Activated B cell treated with CpG ODN at 0.5 μM for 24 hours (primary cell): ENCODE measurements at places on chromosomes 7 and 10. TPM values are rescaled to one million over a fixed set of nuclear protein-coding genes. Genes with fewer than 3 reads are reported as not detected.

DNA sequence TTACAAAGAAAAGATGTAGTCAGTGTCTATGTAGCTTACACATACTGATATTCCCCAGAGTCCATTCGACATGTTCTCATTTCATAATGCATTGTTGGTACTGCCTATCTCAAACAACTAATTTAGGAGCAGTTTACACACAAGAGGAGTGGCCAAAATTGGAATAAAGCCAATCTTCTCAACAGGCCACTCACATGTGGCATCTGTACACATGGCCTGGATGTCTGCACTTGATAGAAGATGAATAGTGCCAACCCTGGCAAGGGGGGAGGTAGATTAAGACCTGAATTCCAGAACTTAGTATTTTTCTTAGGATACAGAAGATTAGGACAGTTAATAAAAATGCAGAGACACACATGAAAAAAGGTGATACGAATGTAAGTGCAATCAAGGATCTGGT is 125.3 kb upstream of the STARD3NL start:
- no peaks in the 10 kb centered on the region for H3K36me3 ChIP-seq
- no peak overlapping the region for H3K4me3 ChIP-seq
- H3K27ac ChIP-seq, result no peak overlapping the region
- H3K27me3 ChIP-seq, result no peaks in the 10 kb centered on the region
- no peaks in the 10 kb centered on the region for H3K4me1 ChIP-seq

DNA sequence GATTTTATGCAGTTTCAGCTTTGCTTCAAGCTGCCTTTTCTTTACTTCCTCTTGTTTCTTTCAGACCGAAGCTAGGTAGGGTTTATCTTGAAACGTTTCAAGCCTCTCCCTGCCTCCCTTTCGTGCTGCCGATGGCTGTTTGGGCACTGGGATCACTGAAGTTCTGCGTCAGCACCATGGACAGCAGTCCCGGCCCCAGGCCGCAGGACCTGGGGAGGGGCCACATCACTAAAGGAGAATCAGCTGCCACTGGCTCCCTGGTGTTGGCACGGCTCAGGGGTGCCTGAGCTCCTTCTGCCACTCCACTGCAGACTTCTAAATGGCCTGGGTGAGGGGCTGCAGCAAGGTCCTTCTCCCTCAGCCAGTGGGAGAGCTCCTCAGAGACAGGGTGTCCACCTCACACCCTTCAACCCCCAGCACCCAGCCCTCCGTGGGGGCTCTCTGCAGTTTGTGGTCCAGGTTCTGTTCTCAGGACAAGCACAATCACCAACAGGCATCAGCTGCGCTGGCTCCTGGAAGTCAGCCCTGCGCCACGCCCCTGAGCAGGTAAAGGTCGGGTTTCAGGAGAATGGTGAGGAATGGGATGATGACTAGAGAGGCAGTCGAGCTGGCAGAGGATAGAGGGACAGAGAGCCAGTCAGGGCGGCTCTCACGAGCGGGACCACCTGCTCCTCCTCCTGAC is 387.2 kb downstream of the TCERG1L start:
- no peaks in the 10 kb centered on the region for H3K4me1 ChIP-seq
- DNase-seq, result no peak
- H3K27ac ChIP-seq, result no peak overlapping the region
- no peak overlapping the region for H3K4me3 ChIP-seq
- H3K27me3 ChIP-seq, result no peaks in the 10 kb centered on the region

PLEKHA8 gene
- 7.4 and 9.3 TPM in 2 replicates for total RNA-seq

EBF3 gene
- not detected in 2 replicates for total RNA-seq

SFXN2 gene
- total RNA-seq, result 22.1 and 28.9 TPM in 2 replicates

HELLS gene
- total RNA-seq, result 23.8 and 27.3 TPM in 2 replicates

GRCh38 chr10:132845780-132846595 is 60.0 kb upstream of the NKX6-2 start:
- H3K27me3 ChIP-seq, result peaks cover 3% of the 10 kb centered on the region
- no peak for DNase-seq
- H3K4me3 ChIP-seq, result no peak overlapping the region
- peaks cover 12% of the 10 kb centered on the region for H3K4me1 ChIP-seq

DNA sequence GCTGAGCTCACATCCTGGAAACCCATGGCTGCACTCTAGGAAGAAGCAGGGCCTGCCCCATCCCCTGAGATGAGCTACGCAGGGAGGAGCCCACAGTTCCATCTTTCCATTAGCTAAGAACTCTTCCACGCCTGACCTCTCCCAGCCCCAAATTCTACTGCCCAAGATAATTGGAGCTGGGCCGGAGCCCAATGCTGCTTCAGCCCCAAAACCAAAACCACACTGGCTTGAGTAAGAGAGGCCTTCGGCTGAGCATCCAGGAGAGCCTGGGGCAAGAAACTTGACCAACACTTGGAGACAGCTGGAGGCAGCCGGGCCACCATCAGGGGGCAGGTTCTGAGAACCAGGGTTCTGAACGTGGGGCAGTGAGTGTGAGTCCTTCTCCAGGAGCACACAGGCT is 116.1 kb upstream of the ZMIZ1 start:
- no peaks in the 10 kb centered on the region for H3K36me3 ChIP-seq
- H3K27me3 ChIP-seq, result peaks cover 17% of the 10 kb centered on the region
- no peaks in the 10 kb centered on the region for H3K4me1 ChIP-seq
- DNase-seq, result no peak
- no peak overlapping the region for H3K4me3 ChIP-seq

DNA sequence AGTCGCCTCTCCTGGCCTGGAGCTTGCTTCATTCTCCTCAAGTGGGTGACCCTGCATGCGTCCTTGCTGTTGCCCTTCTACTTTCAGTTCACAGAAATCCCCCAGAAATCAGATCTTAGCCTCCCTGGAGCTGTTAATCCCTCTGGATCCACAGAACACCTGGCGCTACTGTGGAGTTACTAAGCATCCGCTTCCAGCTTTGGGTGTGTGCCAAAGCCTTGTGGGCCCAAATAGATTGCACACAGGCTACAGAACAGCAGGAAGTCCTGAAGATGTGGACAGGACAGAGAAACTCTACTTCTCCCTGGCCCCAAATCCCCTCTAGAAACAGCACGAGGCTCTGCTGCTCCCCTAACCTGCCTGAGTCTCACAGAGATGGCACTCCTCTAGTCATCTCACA is 36.6 kb upstream of the PDLIM1 start:
- H3K27me3 ChIP-seq, result no peaks in the 10 kb centered on the region
- no peaks in the 10 kb centered on the region for H3K36me3 ChIP-seq
- peaks cover 10% of the 10 kb centered on the region for H3K4me1 ChIP-seq
- H3K4me3 ChIP-seq, result no peak overlapping the region
- DNase-seq, result no peak
- H3K27ac ChIP-seq, result no peak overlapping the region

DNA sequence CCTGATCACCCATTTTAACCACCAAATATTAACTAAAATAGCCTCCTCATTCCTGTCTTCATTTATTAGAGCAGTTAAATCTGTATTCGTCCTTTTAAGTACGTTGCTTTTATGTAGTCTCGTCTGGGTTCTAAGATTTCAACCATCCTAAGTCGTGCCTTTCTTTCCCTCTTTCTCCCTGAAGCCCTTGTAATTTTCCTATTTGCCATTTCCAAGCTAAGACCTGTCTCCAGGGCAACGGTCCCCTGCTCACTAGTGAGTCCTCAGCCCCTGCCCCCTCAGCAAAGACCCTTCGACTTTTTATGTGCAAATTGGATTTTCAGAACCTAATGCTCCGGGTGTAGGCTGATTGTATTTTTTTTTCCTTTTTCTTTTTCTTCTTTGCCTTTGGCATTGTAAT is 16.1 kb upstream of the MEST start:
- no peak for DNase-seq
- no peaks in the 10 kb centered on the region for H3K36me3 ChIP-seq
- no peak overlapping the region for H3K27ac ChIP-seq
- H3K4me1 ChIP-seq, result peaks cover 12% of the 10 kb centered on the region
- no peak overlapping the region for H3K4me3 ChIP-seq
- H3K27me3 ChIP-seq, result peaks cover 5% of the 10 kb centered on the region

- no peak for DNase-seq
- H3K4me1 ChIP-seq, result peaks cover 88% of the 10 kb centered on the region
- H3K27me3 ChIP-seq, result no peaks in the 10 kb centered on the region
- peak overlapping the region; percentile 95 for H3K27ac ChIP-seq
- H3K36me3 ChIP-seq, result peaks cover 31% of the 10 kb centered on the region
Measured at GRCh38 chr7:100220586-100221230, 959 bp downstream of the PVRIG start.

GRCh38 chr7:92456236-92456635 is 9.0 kb downstream of the GATAD1 start:
- no peaks in the 10 kb centered on the region for H3K27me3 ChIP-seq
- no peak for DNase-seq
- H3K36me3 ChIP-seq, result peaks cover 52% of the 10 kb centered on the region
- no peaks in the 10 kb centered on the region for H3K4me1 ChIP-seq
- H3K27ac ChIP-seq, result no peak overlapping the region

DNA sequence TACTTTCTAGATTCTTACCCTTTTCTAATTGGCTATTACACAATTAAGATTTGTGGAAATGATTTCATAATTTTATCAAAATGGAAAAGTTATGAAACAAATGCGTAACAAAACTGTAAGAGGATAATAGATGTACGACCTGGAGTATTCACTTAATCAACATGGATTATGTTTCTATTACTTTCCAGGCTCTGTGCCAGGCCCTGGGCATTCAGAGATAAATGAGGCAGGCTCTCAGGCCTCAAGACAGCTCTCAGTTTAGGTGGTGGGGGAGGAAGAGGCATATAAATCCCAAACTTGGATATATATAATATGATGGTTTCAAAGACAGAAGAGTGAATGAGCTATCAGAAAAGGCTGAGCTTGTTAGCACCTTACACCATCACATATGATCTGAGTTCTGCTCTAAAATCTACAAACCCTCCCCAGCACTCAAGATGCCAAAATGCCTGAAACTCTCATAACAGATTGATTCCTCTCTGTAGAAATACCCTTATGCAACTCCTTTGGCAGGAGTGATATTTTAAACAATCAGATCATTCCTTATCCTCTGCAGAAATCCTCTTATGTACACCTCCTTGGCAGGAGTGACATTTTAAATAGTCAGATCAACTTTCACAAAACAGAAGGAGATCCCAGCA is 42.5 kb downstream of the ACBD5 start:
- no peaks in the 10 kb centered on the region for H3K27me3 ChIP-seq
- DNase-seq, result no peak
- no peak overlapping the region for H3K27ac ChIP-seq
- no peaks in the 10 kb centered on the region for H3K4me1 ChIP-seq

HMX3 gene
- total RNA-seq, result not detected in 2 replicates

TMEM176A gene
- not detected in 2 replicates for total RNA-seq

GRCh38 chr10:26378861-26379294 is 59.3 kb upstream of the APBB1IP start:
- no peak overlapping the region for H3K27ac ChIP-seq
- no peak for DNase-seq
- peaks cover 2% of the 10 kb centered on the region for H3K27me3 ChIP-seq
- no peaks in the 10 kb centered on the region for H3K36me3 ChIP-seq
- no peaks in the 10 kb centered on the region for H3K4me1 ChIP-seq

GRCh38 chr10:133230044-133230361 is at the start of gene UTF1:
Gene UTF1 (plus strand): TSS chr10:133230217. CDS start chr10:133230289, 72 bp downstream.
- DNase-seq, result no peak
- peak within 1 kb of the TSS; percentile 69 for H3K4me3 ChIP-seq
- no peak within 1 kb of the TSS for H3K27ac ChIP-seq
- H3K4me1 ChIP-seq, result peaks cover 28% of the 10 kb centered on the region

DNA sequence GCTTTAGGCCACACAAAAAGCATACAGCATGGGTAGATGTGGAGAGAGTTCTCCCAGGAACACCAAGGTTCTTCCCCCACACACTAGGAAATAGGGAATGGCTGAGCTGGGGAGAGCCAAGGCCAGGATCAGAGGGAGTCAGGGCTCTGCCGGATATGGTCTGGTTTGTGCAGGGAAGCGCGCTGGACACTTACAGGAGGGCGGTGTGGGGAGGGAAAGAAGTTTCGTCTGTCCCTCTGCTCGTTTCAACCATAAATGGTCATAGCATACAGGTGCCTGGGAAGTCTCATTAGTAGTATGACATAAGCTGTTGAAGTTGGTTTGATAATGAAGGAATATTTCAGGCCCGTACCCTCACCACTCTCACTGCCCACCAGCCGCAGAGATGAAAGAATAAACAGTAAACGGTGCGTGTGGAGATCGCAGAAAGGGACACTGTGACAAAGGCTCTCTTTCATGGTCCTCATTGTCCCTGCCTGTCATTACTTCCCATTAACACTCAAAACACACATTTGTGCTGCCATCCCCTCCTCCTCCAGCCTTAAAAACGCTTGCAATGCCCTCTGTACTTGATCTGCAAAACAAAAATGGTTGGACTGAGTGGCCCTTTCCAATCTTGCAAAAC is 207.2 kb downstream of the CELF2 start:
- peaks cover 83% of the 10 kb centered on the region for H3K4me1 ChIP-seq
- peak overlapping the region; percentile 96 for H3K27ac ChIP-seq
- no peak for DNase-seq

- no peak overlapping the region for H3K4me3 ChIP-seq
- no peaks in the 10 kb centered on the region for H3K27me3 ChIP-seq
- no peak overlapping the region for H3K27ac ChIP-seq
- H3K4me1 ChIP-seq, result peaks cover 11% of the 10 kb centered on the region
- H3K36me3 ChIP-seq, result no peaks in the 10 kb centered on the region
Measured at GRCh38 chr7:138127996-138128395, 51.7 kb downstream of the AKR1D1 start.
